ENCODE measurements at places on chromosomes 2 and 18.

GRCh38 chr18:57900906-57901435, 97.9 kb upstream of the ATP8B1 start:
- DNase-seq, result no peak

- DNase-seq, result no peak
These were observed 7.2 kb upstream of the RAB12 start for GRCh38 chr18:8602040-8602439.

- no peak for DNase-seq
These were observed 116.8 kb upstream of the EPC2 start for GRCh38 chr2:148527488-148528340.

- no peak for DNase-seq
These were observed 460.5 kb downstream of the TGIF1 start for GRCh38 chr18:3910512-3910911.

DNA sequence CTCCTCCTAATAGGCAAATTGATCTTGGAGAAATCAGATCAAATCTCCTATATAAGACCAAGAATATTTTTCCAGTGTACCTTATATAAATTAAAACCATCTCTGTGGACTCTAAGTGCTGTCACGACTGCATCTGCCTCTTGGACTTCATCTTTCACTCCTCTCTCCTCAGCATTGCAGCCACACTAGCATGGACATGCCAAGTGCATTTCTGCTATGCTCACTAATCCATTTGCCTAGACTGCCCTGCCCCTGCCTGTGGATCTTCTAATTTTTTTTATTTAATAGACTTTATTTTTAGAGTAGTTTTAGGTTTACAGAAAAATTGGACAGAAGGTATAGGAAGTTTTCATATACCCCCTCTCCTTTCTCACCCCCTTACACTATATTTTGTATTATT, 146.7 kb upstream of the VWC2L start:
- DNase-seq, result no peak

- no peak for DNase-seq
These were observed 8.3 kb upstream of the TNS1 start for GRCh38 chr2:218010984-218011652.

GRCh38 chr18:25144820-25145219, 207.1 kb downstream of the ZNF521 start:
- no peak for DNase-seq

DNA sequence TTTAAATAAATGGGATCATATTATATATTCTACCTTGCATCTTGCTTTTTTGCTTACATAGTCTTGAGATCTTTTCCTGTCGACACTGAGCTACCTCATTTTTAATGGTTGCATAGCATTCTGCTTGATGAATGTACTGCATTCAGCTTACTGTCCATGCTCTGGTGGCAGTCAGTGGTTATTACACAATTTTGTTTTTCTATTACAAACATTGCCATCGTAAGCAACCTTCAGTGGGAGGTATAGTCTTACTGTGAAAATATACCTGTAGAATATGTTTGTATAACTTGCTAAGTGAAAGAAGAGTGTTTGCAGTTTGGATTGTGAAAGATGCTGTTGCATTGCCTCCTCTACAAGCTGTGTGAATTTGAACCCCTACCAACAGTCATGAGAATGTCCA, 43.4 kb downstream of the UBXN4 start:
- peak; percentile 7 for DNase-seq

Measured in MV-4-11 (cell line).